ENCODE measurements at places on chromosomes 16 and 17.
A peak's percentile ranks its signal among the peaks of the same experiment; 100 is the strongest.

DNA sequence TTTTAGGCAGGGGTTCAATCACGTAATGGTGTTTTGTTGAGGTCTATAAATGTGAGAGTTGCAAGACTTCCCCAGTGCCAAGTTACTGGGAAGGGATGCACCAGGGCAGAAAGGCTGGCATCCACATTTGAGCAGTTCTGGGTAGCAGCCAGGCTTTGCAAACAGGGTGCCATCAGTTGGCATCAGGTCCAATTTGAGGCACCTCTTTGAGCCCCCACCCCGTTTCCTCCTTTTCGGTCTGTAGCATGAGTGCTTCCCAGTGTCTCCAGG is 142.6 kb upstream of the CACNG5 start:
- DNase-seq: no peak

- DNase-seq: no peak
Observed at GRCh38 chr16:58488531-58488930, 11.4 kb upstream of the NDRG4 start.

GRCh38 chr17:10768750-10769251 is 35.1 kb downstream of the TMEM238L start:
- no peak for DNase-seq

- DNase-seq: no peak
Observed at GRCh38 chr17:28774206-28774605, 30.4 kb downstream of the TRAF4 start.

- DNase-seq: no peak
Observed at GRCh38 chr17:81217491-81217890, 5.3 kb downstream of the CEP131 start.

DNA sequence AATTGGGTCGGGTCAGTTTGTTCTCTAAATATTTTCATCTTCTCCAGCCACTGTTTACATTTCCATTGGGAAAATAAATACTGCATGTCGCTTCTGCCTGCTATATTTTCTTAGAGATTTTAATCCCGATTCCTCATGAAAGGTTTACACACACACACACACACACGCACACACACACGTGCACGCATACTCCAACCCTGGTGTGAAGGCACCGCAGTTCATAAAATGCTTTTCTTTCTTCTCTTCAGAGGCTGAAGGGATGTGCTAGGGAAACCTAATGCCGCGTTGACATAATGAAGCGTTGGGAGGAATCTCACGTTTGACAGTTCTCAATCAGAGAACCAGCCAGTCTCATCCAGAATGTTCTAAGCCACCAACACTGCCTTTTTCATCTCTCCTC is 222.9 kb upstream of the IRX3 start:
- DNase-seq: no peak

- DNase-seq: no peak
Observed at GRCh38 chr16:58461056-58461455, 38.9 kb upstream of the NDRG4 start.

DNA sequence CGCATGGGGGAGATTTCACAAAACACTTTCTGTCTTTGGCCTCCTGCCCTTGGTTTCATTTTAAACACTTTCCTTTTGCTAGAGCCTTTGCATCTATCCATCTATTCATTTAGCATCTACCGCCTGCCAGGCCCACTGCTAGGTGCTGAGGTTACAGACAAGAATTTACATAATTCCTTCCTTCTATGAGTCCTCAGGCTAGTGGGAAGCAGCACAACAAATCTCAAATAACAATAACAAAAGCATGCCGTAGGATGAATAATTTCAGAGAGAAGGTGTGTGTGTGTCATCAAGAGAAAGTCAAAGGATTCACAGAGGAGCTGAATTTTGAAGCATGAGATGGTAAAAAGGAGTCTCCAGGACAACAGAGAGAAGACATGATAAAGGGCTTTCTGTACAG is 6.1 kb upstream of the SLC46A1 start:
- DNase-seq: no peak

DNA sequence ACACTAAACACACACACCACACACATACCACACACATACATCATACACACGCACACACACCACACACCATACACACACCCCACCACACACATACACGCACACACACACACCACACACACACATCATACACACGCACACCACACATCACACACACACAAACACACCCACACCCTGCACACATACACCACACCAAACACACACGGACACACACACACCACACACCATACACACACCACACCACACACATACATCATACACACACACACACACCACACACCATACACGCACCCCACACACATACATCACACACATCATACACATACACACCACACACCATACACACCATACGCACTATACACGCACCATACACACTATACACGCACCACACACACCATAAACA is 3.7 kb upstream of the SOX8 start:
- DNase-seq: no peak

DNA sequence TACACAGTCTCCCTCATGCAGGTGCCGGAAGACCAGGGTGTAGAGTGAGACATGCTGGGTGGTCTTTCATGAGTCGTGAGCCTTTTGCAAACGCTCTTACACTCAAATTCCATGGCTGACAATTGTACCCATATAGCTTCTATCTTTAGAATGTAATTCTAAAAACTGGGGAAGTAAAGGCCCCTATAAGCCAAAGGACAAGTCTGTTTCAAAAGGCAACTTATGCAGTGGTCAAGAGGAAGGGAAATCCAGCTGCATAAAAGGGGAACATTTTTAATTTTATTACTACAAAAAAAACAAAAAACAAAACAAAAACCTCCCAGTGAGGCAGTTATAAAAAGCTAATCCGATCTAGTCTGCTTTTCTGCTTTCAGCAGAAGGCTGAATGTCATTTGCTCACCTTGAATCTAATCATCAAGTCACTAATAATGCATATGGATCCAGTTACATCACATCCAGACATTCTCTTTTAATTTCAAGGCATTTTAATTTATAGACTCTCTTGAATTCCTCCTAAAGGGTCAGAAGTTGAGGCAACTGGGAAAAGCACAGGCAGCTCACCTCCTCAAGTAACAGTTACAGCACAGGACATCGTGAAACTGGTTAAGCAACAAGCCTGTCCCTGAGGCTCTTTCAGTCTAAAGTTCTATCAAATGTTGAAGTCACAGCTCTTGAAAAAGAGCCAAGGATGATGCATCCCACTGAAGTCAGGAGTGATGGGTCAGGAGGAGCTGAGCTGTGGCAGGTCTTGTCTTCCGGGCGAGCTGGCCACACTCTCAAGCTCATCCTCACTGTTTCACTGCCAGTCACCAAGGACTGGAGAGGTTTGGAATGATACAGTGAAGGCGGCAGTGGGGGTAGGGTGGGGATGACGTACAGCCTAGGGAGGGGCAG is 99.7 kb downstream of the VPS53 start:
- DNase-seq: peak; percentile 45

- peak; percentile 90 for DNase-seq
Observed at GRCh38 chr17:75876938-75877751, 1.2 kb downstream of the TRIM47 start.

GRCh38 chr16:105521-105920 is 27.5 kb downstream of the MPG start:
- no peak for DNase-seq

GRCh38 chr17:57675427-57676387 is 69.4 kb downstream of the CCDC182 start:
- no peak for DNase-seq

GRCh38 chr16:17369421-17370222 is 101.1 kb downstream of the XYLT1 start:
- DNase-seq: no peak

GRCh38 chr16:88697831-88698615 is 8.2 kb downstream of the RNF166 start:
- no peak for DNase-seq

DNA sequence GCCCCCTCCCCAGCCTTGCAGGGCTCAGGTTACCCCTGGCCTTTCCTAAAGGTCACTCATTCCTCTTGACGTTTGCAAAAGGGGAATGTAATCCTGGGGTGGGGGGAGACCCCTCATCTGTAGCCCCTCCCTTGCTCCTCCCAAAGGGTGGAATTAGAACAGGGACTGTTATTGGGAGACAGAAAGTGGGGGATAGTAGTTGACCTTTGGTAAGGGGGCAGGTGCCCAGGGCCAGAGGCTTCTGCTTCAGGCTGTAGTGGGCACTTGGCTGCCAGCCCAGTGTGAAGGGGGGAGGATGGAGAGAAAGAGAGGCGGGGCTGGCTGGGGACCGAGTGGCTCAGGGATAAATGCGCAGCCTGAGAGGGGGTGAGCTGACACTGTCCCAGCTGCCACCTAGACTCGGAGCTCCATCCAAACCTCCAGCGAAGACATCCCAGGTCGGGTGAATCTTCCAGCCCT is at the start of gene ENO3:
Gene ENO3 (plus strand): TSS at position 374 of the 459 bp plus-strand sequence. CDS start 711 bp downstream, outside the sequence.
- DNase-seq: no peak

GRCh38 chr17:21263376-21263775 is 10.2 kb upstream of the NATD1 start:
- DNase-seq: peak; percentile 52

GRCh38 chr17:42673885-42674754 is 2.7 kb downstream of the PLEKHH3 start:
- DNase-seq: peak; percentile 60

DNA sequence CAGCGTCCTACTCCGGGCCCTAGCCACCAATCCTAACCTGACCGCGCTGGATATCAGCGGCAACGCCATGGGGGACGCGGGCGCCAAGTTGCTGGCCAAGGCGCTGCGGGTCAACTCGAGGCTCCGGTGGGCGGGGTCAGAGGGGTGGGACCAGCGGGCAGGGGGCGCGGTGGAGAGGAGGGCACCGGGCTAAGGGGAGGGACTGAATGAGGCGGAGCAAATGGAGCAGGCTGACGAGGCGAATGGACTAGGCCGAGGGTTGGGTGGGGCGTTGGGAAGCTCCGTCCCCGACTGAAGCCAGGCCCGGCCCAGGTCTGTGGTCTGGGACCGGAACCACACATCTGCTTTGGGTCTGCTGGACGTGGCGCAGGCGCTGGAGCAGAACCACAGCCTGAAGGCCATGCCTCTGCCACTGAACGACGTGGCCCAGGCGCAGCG is 4.6 kb downstream of the CARMIL2 start:
- no peak for DNase-seq

GRCh38 chr17:36880268-36880905 is 56.9 kb upstream of the LHX1 start:
- no peak for DNase-seq

GRCh38 chr17:49631496-49631895 is 46.4 kb downstream of the SPOP start:
- peak; percentile 41 for DNase-seq
